Activated CD8-positive, alpha-beta memory T cell treated with anti-CD3 and anti-CD28 coated beads, Interleukin-2, amount 50 U/mL, for 4 hours (primary cell): ENCODE measurements at places on chromosomes 7 and 10.

GRCh38 chr10:124168991-124169802, 75.8 kb upstream of the CHST15 start:
- no peak for DNase-seq

GRCh38 chr10:31650010-31650409, 278.6 kb downstream of the ARHGAP12 start:
- no peak for DNase-seq

DNA sequence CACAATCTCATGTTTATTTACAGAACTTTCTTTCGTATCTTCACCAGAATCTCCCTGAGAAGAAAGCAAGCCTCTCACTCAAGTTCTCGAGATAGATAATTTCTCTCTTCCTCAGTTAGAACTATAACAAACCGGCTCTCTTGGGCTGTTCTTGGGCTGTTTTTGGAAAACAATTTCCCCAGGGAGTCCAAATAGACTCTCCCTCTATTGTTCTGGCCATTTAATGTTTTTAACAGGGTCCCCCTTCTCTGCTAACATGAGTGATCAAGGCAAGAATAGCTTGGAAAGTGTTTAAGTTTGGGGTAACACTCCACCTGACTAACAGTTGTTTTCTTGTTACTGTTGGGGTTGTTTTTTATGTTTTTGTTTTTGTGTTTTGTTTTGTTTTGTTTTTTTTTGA, 64.8 kb upstream of the UCN3 start:
- DNase-seq, result no peak

- DNase-seq, result no peak
Measured at GRCh38 chr7:156654511-156655234, 14.1 kb downstream of the RNF32 start.

GRCh38 chr7:140019172-140019571, 43.6 kb downstream of the PARP12 start:
- no peak for DNase-seq

DNA sequence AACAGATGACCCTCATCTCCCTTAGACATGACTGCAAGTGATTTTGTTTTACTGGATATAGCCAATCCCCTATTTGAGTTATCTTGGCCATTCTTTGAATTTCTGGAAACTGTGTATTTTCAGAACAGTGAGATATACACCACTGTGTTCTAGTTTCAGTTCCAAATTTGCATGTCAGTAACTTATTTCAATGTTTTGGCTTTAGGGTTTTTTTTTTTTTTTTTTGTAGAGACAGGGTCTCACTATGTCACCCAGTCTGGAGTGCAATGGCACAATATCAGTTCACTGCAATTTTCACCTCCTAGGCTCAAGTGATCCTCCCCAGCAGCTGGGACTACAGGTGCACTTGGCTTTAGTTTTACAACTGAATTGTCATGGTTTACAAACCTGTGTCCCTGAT, 67.2 kb downstream of the ATAD1 start:
- DNase-seq, result no peak

GRCh38 chr10:7011994-7012393, 398.8 kb downstream of the SFMBT2 start:
- no peak for DNase-seq

GRCh38 chr10:1406132-1406966, 331.0 kb downstream of the ADARB2 start:
- DNase-seq, result no peak

DNA sequence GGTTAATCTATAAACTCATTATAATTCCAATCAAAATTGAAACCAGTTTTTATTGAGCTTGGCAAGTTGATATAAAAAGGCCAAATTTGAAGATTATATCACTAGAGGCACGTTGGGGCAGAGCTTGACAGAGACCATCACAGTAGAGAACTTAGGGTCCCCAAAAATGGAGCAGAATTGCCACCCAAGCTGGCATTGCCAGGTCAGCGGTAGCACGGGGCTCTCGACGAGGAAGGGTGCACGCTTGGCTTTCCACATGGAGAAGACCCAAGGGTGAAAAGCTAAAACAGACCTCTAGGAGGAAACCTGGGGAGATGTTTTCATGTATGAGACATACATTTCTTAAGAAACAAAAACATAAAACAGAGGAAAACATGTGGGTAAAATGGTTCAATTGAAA, 4.3 kb upstream of the JAKMIP3 start:
- no peak for DNase-seq

DNA sequence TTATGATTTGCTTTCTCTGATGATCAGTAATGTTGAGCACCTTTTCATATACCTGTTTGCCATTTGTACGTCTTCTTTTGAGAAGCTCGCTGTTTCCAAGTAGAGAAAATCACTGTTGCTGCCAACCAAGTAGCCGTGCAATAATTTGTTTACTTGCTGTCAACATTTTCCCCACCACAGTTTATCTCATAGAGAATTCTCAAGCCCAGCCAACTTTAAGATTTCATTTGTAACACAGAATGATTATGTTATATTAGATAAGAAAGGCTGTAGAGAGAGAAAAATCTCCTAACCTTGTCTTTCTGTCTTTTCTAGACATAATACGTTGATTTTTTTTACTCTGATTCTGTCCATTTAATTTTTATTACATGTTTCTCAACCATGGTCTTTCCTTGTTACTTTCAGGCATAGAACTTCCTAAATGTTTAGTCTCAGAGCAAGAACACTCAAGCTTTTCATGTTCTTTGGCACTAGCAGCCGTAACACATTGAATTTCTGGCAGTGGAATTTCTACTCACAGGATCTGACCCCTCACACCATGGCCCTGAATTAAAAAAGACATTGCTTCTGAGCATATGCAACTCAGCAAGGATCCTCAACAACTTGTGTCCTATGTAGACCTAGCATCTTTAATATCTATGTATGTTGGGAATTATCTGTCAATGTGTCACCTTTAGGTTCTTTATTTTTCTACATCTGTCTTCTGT, 23.1 kb downstream of the RPA3 start:
- DNase-seq, result no peak

DNA sequence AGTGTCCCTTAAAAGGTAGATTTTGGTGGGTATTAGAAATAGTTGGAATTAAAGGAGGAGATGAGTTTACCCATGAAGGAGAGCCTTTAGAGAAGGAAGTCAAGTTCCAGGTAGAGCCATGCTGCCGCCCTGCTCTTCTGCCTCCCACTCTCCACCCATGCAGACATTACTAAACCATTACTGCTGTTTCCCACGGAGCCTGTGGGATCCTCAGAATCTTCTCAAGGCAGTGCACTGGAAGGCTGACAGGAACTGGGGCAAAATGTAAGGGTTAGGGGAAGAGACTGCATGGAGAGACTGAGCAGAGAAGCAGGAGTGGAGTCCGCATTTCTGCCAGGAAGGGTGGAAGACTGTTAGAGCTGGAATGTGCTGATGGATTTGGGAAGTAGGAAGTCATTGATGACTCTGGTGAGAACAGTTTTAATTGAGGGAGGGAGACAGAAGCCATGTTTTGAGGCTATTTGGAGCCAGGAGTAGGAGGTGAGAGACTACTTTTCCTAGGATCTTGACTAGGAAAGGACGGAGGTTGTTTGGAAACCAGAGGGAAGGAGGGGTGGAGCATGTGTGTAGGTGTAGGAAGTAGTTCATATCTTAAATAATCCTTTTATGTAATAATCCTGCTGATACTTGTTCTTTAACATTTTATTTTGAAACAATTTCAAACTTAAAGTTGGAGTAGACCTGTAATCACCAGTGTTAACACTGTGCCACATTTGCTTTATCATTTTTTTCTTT, 109.0 kb downstream of the CCNY start:
- no peak for DNase-seq

GRCh38 chr10:76034353-76035205, 603.2 kb downstream of the LRMDA start:
- DNase-seq, result no peak

GRCh38 chr7:137658190-137658900, 188.4 kb downstream of the DGKI start:
- no peak for DNase-seq

DNA sequence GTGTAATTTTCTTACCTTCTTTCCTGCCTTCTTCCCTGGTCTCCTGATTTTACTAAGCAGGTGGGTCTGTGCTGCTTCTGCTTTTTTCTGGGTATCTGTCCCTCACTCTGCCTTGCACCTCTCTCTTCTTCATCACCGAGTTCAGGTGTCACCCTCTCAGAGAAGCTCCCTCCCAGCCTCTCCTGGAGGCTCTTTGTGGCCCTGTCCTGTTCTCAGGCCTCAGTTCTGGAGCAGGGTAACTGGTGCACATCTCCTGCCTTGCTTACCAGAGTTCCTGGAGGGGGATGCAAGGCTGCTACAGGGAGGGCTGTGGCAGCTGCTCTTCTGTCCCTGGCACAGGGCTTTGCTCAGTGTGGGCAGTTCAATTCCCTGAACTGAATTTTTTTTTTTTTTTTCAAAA, 66.1 kb downstream of the RBM33 start:
- no peak for DNase-seq

GRCh38 chr7:11416641-11417458, 415.1 kb downstream of the THSD7A start:
- DNase-seq, result no peak

DNA sequence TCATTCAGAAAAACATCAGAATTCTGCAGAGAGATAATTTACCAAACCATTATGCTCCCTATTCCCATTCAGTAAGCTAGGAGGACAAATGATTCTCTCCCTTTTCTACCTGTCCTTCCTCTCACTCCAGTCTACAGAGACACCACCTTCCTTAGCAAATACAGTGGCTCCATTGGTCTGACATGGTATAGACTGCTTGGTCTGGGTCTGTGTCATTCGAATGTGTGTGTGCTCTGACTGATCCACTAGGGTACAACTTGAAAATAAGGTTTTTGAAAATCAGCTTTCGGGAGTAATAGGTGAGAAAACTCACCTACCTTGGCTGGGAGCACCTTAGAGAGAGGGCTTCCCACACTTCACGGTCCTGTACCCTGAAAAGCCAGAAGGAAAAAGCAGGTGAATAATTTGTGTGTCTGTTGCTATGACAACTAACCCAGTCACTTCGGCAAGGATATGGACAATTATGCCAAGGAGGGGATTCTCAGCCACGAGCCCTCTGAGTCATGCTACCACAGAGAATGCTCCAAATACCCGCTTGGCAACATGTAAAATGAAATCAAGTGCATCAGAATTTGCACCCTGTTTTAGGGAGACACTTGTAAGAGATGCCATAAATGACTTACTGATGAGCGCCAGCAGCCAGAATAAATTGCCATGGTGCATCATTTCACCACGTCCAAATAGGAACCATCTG, 114.5 kb upstream of the PRKCQ start:
- DNase-seq, result no peak

DNA sequence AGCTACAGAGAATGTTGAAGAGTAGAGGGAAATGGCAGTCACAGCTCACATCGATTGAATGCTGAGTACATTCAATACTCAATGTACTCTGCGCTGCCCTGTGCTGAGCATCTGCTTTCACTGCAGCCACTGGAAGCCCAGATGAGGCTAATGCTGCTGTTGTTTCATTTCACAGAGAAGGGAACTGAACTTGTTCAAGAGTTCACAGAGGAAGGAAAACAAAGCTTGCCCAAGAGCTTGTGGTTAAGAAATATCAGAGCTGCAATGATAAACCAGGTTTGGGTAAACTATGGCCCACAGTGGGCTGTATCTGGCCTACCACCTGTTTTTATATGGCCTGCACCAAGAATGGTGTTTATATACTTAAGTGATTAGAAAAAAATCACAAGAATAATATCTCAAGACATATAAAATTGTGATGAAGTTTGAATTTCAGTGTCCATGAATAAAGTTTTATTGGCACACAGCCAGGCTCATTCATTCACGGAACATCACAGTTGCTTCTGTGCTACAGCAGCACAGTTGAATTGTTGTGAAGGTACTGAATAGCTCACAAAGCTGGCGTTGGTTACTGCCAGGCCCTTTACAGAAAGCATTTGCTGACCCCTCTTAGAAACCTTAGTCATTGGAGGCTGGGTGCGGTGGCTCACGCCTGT, 64.1 kb downstream of the CFAP58 start:
- DNase-seq, result no peak

DNA sequence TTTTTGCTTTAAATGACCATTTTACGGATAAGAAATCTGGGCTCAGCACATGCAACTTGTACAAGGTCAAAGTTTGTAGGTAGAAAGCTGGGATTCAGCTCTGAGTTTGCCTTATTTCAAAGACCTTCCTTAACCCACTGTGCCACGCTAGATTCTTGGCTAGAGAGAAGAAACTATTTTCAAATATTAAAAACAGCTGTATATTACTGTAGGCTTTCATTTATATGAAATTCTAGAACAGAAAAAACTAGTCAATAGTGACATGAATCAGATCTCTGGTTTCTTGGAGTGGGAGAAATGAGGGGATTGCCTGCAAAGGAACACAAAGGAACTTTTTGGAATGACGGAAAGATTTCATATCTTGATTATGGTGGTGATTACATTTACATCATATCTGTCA, 53.0 kb upstream of the C1GALT1 start:
- DNase-seq, result no peak

DNA sequence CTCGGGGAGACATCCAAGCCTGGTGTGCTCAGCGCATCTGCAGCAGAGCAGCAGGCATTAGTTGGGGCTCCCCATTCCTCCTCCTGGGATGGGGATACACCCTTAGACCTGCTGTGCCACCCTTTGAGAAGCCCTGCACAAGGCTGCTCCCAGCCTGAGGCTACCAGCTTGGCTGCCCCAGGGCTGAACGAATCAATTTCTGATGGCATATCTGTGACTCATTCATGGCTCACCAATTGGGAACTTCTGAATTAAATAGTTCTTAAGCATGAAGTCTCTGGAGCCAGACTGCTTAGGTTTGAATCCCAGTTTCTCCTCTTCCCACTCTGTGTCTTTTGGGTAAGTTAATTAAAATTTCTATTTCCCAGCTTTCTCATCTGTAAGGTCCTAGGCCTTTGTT, 16.3 kb upstream of the GLI3 start:
- DNase-seq, result no peak

DNA sequence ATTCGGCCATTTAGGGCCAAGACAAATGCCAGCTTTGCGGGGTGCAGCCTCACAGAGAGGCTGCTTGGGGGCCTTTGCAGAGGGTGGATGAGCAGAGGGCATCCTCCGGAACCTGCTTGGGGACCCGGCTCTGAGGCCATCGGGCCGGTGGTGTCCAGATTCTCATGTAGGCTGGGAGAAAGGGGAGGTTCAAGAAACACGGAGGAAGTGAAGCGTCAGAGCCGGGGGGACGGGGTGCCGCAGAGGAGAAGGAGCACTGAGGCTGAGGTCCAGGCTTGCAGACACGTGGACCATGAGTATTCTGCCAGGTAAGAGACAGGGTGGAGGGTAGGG, 150.7 kb upstream of the SHH start:
- no peak for DNase-seq
